ENCODE measurements at places on chromosomes 1 and 21. TPM values are rescaled to one million over a fixed set of nuclear protein-coding genes. Genes with fewer than 3 reads are reported as not detected.

The CELA3A gene
- total RNA-seq = not detected

DNA sequence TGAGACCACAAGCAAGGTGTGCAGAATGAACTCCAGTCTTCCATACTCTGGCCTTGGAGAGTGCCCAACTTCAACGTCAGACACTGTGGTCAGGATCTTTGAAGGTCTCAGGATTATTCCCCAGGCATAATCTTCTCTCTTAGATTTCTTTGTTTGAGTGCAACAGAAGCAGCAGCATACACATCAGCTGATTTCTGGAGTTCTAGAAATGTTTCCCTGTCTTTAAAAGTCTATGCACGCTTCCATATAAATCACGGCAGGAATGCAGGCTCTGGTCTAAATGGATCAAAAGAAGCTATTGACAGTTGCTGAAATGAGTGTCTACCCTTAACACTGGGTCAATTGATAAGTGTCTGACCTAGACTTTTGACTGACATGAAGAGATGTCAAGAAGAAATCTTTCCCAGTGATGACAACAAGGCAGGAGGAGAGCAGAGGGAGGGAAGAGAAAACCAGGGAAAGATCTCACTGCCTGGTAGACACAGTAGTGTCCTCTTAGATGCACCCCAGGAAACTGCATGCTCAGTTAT, 279.7 kb downstream of the SPATA17 start:
- DNase-seq = no peak

The SELE gene
- total RNA-seq = 26.6 TPM

The AMY1B gene
- not detected for total RNA-seq

DNA sequence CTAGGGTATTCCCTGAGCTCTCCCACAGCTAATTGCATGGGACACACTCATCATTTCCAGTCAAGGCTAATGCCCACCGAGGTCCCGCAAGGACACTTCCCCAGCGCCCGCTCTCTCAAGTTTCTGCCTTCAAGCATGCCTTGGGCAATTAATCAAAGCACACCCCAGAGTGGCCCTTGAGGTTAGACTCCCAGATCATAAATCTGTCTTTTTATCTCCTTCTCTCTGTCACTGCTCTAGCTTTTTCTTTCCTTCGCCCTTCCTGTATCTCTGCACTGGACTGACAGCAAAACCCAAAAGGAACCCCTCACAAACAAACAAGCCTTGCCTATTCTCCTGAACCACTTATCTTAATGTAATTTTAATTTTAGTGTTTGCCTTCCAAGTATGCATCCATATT, 7.9 kb upstream of the EXOSC10 start:
- DNase-seq = no peak

DNA sequence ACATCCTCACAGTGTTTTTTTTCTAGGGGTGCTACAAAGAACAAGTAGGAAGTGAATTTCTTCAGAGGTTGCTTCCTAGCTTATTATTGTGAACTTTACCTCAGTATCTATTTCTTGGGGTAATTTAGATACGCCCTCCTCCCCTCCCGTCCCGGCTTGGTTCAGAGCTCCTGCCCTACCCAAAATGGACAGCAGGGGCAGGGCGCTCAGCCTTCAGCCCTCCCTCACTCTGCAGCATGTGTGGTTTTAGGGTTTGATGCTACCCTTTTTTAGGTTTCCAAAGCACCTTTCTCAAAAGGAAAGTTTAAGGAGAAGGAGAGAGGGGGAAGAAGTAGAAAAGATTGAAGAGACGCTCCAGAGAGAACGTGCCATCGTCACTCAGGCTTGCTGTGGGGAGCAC, 16.9 kb upstream of the POGK start:
- no peak for DNase-seq

- DNase-seq = peak; percentile 59
Measured at GRCh38 chr1:150160964-150161621, 11.4 kb downstream of the PLEKHO1 start.

The NTMT2 gene
- total RNA-seq = 2.0 TPM

The TMEM63A gene
- 21.4 TPM for total RNA-seq

The PLPP3 gene
- 61.0 TPM for total RNA-seq

The RPTN gene
- total RNA-seq = not detected

The SELP gene
- total RNA-seq = 10.6 TPM

GRCh38 chr1:169892927-169893644, 610 bp downstream of the SCYL3 start:
- no peak for DNase-seq

The EPHA8 gene
- total RNA-seq = not detected

GRCh38 chr1:204336421-204337035, 23.2 kb downstream of the PLEKHA6 start:
- DNase-seq = no peak

DNA sequence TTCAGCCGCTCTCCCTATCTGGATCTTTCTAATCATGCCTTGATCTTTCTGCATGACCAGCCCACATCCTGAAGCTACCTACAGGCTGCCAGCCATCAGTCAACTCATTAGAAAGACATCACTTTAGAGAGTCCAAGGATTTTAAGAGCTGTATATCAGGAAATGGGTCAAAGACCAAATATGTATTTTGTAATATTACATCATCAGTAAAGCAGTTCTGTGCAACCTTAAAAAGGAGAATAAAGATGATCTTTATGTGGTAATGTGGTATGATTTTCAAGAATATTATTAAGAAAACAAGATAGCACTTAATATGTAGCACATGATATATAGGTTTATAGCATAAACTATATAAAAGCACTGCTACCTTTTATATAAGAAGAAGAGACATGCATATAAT, 47.6 kb downstream of the SLC30A7 start:
- no peak for DNase-seq

The ABCD3 gene
- 49.4 TPM for total RNA-seq

DNA sequence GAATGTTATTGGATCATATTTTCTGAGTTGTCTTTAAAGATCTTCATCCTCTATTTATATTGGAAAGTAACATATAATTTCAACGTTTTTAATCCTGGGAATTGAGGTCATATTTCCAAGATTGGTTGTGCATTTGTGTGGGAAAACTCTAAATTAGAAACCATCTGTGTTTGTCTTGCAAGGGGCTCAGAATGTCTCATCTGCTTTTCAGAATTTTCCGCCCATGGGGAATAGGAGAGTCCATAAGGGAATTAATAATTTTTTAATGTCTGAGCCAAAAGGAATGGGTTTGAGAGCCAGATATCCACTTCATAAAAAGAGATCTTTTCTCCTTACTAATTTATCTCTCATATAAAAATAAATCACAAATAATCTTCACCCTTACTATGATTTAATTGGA, 84.8 kb upstream of the MAP1LC3C start:
- DNase-seq = no peak

The KIAA1614 gene
- total RNA-seq = 11.4 TPM

GRCh38 chr1:179053486-179053885, 27.8 kb downstream of the FAM20B start:
- DNase-seq = no peak

The NES gene
- total RNA-seq = 699 TPM

The LEMD1 gene
- not detected for total RNA-seq

The PADI1 gene
- total RNA-seq = not detected

The PGLYRP3 gene
- not detected for total RNA-seq

- peak; percentile 70 for DNase-seq
Measured at GRCh38 chr1:202235856-202236837, 42.5 kb downstream of the LGR6 start.

The CYP4Z1 gene
- total RNA-seq = not detected

GRCh38 chr1:67674260-67675011, 10.6 kb upstream of the GADD45A start:
- DNase-seq = no peak

DNA sequence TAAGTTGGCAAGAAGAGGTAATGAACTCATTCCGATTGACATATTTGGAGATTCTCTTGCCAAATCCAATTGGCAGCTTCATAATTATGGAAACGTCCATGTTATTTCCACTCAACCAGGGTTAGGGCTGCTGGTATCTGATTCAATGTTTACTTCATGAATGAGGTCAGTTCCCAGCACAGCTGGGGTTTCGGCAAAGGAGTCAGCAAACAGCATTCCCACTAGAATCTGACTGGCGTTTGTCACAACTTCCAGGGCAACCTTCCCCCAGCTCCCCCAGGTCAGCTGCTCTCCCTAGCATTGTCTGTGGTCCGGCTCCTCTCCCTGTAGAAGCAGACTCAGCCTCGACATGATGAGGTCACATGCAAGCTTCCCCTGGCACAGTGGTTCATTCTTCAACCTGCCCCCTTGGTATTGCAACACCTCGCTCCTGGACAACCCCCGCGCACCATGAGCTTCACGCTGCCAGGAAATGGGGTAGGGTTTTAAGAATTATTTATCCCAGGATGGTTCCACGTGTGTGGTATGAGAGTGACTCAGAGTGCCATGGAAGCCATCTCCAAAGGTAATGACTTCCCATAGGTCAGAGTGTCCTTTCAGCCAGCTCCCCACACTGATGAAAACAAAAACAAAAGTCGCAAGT, 100.7 kb upstream of the SLC25A33 start:
- no peak for DNase-seq

The OR2L8 gene
- not detected for total RNA-seq

All from cardiac septum (tissue), 1 donor.